Epithelial cell of proximal tubule (primary cell): ENCODE measurements at places on chromosomes 2 and 18.

- DNase-seq: no peak
These were observed 262.8 kb downstream of the PTH2R start for GRCh38 chr2:208669394-208669793.

DNA sequence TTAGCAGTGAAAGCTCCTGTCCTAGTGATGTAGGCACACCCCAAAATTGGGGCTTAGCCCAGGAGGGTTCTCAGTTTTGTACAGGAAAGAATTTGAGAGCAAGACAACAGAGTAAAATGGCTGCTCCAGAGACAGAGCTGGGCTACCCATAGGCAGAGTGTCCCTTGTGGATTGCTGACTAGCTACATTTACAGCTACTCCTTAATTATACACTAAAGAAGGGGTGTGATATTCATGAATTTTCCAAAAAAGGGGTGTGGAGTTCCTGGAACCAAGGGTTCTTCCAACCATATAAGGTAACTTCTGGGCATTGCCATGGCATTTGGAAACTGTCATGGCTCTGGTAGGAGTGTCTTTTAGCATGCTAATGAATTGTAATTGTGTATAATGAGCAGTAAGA, 52.8 kb downstream of the MOGAT1 start:
- no peak for DNase-seq

DNA sequence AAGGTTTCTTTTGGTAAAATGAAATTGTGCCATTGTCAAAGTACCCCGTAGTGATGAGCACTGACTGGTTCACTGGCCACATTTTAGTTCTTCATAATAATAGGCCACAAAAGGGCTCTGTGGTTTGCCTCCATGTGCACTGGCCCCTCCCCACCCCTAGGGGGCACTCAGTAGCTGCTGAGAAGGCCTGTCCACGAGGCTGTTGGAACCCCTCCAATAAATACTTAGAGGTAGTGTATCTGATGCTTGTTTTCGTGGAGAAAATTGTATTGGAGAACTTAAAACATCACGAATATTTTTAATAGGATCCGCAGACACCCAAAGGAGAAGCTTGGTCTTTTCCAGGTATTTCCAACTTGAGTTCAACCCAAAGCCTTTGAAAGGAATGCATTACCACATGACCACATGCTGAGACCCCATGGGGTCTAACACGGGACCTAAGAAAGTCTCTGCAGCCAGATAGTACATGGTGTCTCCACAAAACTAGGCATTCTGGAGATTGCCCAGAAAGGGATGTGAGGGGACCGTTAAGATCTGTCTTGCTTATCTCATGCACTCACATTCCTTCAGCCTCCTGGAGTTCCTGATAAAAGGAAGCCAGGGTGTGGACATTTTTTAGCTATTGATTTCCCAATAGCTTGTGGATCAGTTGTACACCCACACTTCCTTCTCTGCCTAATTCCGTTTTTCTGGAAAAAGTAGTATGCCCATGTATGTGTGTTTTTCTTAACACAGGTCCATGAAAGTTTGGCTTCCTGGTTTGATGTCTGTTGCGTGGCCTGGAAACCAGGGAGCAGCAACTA, 28.5 kb upstream of the NOSTRIN start:
- no peak for DNase-seq

DNA sequence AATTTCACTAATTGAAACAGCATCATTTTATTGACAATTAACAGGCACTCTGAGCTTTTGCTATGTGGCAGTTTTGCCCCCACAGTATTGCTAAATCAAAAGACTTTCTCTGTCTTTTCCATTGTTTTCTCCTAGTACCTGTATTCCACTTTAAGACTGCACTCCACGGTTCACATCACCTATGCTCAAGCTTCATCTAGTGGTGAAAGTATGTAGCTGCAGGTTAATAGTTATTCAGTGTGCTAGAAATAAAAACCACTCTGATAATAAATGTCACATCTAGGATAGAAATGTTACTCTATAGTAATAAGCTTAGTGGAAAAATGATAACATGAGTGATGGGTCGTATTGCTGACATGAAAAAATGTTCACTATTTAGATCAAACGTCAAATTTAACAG, 24.6 kb downstream of the ARL6IP6 start:
- no peak for DNase-seq

- DNase-seq: no peak
These were observed 459.5 kb upstream of the CDH20 start for GRCh38 chr18:60873708-60874107.

DNA sequence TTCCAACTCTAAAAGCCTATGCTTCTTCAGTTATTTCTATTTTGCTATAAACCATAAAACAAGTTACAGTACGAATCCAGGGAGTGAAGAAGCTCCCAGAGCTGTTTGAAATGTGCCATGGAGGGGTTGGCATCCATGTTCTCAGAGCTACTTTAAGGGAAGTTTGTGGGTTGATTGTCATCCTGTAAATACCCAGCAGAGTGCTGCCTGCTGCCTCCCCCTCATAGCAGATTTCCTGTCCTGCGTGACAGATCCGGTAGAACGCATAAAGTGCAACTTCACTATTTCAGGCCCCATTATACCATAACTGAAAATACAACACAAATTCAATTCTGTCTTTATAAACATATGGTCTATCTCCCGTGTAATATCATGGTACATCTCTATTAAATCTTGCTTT, 114.4 kb downstream of the CTNNA2 start:
- no peak for DNase-seq

GRCh38 chr18:35661483-35662146, 80.1 kb downstream of the GALNT1 start:
- DNase-seq: no peak

- DNase-seq: no peak
These were observed 17.3 kb downstream of the ZBTB7C start for GRCh38 chr18:48391868-48392267.

DNA sequence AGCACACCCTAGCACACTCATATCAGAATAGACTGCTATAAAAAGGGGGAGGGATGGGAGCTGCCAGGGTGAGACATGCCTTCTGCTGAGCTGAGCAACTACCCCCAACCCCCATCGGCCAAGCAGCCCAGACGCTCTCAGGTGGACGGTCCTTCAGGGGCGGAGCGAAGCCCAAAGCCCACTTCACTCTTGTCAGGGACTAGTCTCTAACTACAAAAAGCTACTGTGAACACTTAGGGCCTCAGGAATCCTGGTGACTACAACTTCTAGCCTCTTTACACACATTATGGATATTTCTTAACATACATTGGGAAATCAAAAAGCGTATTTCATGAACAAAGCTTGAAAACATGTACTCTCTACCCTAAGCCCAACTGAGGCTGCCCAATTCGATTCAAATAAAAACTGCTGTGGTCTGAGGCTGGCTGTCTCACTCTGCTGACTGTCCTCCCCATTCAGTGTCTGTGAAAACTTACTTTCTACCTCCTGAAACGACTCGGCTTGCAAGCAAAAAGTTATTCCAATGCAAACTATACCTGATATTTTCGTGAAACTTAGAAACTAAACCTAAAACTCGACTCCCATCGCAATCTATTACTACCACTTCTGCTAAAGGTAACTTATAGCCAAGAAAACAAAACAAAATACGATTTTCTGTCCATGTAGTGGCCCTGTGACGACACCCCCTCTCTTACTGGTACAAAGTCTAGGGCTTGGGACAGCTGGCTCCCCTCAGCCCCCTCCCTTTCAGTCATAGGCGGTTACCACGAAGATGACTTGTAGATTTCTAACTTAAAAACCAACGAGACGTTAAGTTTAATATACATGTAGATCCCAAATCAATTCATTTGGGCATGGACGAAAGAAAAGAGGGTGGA, 1.2 kb downstream of the SERTAD2 start:
- no peak for DNase-seq

DNA sequence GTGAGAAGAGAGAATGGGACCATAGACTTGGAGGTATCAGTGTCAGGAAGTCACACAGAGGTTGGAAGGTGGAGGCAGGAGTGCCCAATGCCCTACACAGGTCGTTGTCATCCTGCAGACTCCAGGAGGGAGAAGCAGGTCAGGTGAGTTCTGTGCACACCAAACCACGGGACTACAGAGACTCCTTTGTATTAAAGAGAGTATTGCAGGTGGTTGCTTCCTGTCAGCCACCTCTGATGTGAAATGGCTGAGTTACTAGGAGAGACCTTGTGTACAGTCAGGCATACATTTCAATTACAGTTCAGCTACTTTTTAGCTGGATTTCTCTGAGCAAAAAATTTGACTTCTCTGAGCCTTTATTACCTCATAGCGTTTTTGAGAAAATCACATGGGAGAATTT, 51.6 kb downstream of the SPP2 start:
- DNase-seq: no peak

DNA sequence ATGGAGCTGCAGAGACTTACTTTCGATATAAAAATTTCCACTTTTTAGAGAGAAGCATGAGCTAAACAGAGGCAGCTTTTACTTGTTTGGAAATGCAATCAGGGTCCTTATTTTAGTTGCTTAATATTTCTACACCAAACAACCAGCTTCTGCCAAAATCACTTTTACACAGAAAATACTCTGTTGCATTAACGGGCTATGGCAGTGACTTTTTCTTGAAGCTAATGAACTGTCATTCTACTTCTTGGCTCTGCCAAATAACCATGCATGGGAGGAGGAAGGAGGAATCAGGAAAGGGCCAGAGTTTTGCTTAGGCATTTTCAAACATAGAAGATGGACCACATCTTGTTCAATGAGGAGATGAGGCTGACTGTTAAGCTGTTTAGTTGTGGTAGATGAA, 23.6 kb upstream of the LTBP1 start:
- DNase-seq: no peak

GRCh38 chr2:45678791-45679348, 27.4 kb downstream of the PRKCE start:
- no peak for DNase-seq

DNA sequence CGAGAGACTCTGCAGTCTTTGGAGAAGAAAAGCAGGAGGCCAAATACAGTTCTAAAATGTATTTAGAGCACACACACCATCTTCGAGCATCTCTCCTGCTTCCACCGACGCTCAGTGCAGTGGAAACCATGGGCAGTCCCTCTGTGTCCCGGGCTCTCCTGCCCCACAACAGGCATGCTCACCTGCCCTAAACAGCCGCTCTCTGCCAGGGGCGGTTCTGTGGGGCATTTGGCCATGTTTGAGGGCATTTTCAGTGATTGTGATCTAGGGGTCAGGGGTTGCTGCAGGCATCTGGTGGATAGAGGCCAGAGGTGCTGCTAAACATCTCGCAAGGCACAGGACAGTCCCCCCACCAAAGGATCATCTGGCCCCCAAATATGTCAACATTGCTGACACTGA, 55.8 kb downstream of the EMX1 start:
- DNase-seq: no peak

- DNase-seq: no peak
These were observed 39.3 kb upstream of the CREB1 start for GRCh38 chr2:207490441-207490840.

GRCh38 chr2:44549099-44549471, 187.3 kb downstream of the CAMKMT start:
- DNase-seq: no peak

- no peak for DNase-seq
These were observed 261.4 kb downstream of the DYSF start for GRCh38 chr2:71714601-71715240.

DNA sequence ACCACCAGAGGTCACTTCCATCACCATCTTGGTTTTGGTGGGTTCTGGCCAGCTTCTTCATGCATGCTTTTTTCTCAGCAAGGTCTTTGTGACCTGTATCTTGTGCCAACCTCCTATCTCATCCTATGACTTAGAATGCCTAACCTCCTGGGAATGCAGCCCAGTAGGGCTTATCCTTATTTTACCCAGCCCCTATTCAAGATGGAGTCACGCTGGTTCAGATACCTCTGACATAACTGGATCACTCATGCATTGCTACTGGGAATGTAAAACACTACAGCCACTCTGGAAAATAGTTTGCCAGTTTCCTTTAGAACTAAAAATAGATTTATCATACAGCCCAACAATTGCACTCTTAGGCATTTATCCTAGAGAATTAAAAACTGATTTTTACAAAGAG, 219.2 kb downstream of the IRS1 start:
- no peak for DNase-seq

DNA sequence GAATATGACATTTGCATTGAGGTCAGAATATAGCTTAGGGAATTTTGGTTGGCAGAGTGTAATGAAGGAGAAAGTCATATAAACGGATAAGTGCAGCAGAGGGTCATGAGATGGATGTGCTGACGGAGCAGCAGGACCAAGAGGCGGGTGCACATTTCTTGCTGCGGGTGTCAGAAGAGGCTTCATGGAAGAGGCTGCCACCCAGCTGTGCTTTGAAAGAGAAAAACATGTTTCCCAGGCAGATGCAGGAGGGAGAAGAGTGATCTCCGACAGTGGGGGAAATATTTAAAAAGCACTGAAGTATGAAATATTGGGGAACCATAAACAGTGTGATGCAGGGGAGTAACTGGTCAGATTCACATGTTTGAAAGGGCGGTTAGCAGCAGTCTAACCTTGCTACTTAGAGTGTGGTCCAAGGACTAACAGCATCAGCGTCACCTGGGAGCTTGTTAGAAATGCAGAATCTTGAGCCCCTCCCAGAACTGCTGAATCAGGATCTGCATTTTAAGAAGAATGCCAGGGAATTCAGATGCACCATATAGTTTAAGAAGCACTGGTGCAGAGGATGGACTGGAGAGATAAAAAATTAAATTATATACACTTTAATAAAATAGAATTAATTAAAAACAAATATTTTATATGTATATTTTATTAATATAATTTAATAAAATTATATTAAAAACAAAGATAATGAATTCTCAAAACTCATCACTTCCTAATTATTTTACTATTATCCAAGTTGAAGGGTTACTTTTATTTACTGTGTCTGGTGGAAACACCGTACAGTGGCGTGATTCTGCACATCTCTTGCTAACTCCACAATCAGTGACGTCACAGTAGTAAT, 36.1 kb upstream of the SCYGR1 start:
- no peak for DNase-seq

GRCh38 chr2:74281141-74281975, 61.9 kb downstream of the SLC4A5 start:
- DNase-seq: no peak

DNA sequence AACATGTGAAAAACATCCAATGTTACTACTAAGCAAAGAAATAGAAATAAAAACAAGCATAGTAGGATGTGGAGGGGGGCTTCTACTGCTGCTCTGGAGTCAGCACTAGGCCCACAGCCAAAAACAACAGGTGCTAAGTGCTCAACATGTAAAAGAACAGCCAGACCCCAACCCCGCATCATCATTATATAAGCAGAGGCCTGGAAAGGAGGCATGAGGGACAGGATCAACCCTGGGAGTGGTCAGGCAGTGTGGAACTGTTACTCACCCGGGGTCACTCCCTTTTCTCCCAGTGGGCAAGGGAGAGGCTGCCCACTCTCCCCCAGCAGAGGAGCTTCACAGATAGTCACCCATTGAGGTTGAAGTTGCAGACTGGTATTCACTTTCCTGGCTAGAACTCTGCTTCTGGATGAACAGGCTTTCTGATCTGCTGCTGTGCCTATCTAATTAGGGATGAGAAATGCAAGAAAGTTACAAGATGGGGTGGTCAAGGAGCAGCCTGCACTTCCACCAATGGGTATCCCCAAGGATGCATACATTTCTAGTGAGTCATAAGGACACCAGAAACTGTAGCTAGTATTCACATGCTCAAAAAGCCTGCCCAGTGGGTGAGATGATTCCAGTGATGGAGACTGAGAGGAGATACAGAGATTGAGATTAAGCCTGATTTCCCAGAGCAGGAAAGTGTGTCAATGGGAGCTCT, 480.1 kb upstream of the TCF4 start:
- no peak for DNase-seq

GRCh38 chr2:219421323-219421722, 3.1 kb downstream of the DES start:
- no peak for DNase-seq
